T-helper 1 cell (primary cell): ENCODE measurements at places on chromosomes 1 and 21.

DNA sequence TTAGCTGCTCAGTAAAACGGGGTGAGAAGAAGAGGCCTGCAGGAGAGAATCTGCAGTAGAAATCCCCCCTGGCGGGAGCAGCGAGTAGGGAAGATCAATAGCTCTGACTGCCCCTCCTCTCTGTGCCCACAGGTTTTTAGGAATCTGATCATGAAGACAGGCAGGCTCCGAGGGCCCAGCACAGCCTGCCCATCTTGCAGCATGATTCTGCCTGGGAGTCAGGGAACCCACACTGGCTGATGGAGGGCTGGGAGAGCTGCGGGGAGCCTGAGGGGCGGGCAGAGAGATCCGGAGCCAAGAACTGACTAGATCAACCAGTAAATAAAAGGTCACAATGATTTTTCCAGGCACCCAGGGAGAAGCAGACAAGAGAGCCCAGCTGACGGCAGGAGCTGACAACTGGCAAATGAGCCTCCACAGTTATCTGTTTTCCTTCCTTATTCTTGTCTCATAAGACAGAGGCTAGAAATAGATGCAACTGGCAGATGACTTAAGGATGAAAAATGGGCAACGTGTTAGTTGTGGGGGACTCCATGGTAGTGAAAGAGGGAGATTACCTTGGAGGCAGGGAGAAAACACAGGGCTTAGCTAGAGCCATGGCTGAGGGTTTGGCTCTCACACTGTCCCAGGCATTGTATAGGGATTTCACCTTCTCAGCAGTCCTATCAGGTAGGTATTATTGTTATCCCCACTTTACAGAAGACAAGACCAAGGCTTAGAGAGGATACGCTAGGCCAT is 116.2 kb downstream of the PLXNA2 start:
- DNase-seq = no peak

- DNase-seq = no peak
These were observed 15.8 kb downstream of the IVL start for GRCh38 chr1:152924191-152924590.

DNA sequence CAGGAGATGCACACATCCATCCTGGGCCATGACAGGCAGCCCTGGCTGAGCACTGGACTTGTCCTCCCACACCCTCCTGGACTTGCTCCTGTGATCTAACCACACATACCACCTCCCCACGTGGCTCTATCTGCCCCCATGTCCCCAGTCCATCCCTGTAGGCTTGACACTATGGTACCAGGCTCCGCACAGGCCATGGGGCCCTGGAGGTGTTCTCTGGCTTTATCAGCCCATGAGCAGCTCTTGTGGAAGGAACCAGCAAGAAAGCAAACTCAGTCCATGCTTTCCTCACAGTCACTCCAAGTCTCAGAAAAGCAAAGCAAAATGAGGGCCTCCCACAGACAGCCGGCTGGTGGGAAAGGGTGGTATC is 61.6 kb downstream of the CD46 start:
- no peak for DNase-seq

DNA sequence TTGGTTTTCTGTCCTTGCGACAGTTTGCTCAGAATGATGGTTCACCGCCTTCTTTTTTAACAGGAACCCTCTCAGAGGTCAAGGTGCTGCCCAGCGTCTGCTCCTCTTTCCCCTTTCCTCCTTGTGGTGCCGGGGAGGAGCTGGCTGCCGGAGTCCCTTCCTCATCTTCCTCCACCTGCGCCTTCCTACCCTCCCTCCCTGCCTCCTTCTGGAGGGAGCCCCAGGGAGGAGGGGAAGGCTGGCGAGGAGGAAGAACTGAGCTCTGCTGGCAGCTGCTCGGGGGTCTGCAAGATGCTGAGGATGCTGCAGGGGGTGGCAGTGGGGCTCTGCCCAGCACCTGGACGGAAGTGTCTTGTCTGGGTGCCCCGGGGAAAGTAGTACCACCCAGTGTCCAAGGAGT is 31.2 kb downstream of the BACE2 start:
- DNase-seq = no peak

DNA sequence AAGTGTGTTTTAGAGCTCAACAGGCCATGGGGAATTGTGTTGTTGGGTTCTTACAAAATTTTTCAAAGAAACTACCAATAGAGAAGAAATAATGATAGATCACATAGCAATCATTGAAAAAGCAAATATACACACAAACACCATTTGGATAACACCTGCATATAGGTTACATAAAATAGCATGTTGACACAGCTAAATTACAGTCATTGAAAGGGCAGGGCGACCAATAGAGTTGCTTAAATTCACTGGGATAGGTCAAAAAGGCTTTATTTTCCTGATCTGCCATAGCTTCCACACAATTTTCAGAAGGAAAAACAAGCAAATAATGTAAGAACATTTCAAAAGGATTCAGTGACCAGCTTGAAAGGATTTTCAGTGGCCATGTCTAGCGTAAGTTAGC is 57.9 kb upstream of the FGGY start:
- DNase-seq = no peak
